KBM-7 (cell line): ENCODE measurements at places on chromosomes 4 and X.

- DNase-seq: no peak
These were observed 102.3 kb downstream of the PSAPL1 start for GRCh38 chr4:7332216-7333023.

DNA sequence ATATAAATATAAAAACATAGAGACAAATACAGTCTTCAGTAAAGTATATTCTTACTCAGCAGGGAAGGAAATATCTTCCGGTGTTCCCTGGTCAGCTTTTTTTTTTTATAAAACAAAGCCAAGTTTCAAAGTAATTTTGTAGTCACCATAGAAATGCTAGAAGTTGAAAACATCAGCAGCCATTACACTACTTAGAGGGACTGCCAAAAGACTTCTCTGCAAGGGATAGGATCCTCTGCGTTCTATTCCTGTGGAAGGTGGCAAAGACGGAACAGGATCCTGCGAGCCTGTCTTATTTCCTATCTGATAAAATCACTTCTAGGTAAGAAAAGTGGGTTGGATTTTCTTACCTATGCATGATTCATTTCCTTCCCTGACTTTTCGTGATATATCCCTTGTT is 19.4 kb downstream of the CLDN22 start:
- no peak for DNase-seq

DNA sequence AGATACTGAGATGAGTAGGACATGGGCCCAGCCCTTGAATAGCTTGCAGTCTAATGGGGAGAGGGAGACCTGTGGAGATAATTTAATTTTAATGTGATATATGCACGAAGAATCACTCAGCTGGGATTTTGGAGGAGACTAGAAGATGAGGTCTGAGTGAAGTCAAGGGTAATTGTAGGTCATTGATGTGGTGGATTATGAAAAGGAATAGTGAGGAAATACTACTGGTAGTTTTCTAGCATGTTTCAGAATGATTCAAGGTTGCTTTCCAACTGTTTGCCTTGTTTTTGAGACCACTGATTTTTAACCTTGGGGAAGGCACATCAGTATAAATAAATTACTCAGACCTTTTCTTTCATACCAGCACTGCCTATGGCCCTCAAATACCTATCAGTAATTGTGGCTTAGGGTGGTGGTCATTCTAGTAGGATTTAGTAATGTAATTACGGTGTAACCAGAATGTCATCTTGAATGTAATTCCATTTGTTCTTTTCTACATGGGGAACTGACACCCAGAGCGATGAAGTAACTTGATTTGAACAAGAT is 25.6 kb downstream of the PTTG2 start:
- DNase-seq: no peak

GRCh38 chr4:112127803-112128202 is 17.5 kb upstream of the FAM241A start:
- no peak for DNase-seq

DNA sequence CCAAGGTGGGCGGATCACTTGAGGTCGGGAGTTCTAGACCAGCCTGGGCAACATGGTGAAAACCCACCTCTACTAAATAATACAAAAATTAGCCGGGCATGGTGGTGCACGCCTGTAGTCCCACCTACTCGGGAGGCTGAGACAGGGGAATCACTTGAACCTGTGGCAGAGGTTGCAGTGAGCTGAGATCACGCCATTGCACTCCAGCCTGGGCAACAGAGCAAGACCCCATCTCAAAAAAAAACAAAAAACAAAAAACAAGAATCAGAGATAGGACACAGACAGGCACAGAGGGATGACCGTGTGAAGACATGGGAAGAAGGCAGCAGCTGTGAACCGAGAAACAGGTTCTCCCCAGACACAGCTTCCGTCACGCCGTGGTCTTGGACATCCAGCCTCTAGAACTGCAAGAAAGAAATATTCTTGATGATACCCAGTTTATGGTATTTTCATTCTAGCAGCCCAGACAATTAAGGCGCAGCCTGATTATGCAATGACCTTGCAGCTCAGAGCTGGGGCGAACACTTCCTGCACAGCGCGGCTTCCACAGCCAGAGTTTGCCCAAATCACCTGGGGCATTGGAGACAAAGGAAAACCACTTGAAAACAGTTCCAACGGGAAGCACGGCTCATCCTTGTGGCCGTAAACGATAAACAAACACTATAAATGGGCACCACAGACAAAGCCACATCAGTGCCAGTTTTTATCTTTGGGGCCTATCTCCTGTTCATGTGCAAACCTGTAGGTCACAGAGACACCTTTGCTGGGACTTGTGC is 4.2 kb upstream of the ARSD start:
- DNase-seq: peak; percentile 31

- no peak for DNase-seq
These were observed 116.6 kb downstream of the CPZ start for GRCh38 chr4:8709050-8709728.

DNA sequence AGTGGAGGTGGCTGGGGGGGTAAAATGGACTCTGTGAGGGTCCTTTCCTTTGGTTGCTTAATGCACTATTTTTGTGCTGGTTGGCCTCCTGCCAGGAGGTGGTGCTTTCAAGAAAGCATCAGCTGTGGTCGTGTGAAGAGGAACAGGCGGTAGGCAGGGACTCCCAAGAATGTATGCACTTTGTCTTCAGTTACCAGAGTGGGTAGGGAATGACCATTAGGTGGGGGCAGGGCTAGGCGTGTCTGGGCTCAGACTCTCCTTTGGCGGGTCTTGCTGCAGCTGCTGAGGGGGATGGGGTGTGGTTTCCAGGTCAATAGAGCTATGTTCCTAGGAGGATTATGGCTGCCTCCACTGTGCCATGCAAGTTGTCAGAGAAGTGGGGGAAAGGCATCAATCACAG is 509.0 kb downstream of the PCDH19 start:
- no peak for DNase-seq

- DNase-seq: no peak
These were observed 68.4 kb upstream of the MID1IP1 start for GRCh38 chrX:38732866-38733265.

- peak; percentile 77 for DNase-seq
These were observed 82.4 kb upstream of the SMIM10 start for GRCh38 chrX:134908356-134908755.

- no peak for DNase-seq
These were observed 62.2 kb downstream of the FMR1NB start for GRCh38 chrX:148043271-148043855.

GRCh38 chrX:10833299-10834169 is 213.1 kb upstream of the MID1 start:
- DNase-seq: no peak

GRCh38 chrX:57133706-57134105 is 3.5 kb downstream of the SPIN2A start:
- DNase-seq: no peak

DNA sequence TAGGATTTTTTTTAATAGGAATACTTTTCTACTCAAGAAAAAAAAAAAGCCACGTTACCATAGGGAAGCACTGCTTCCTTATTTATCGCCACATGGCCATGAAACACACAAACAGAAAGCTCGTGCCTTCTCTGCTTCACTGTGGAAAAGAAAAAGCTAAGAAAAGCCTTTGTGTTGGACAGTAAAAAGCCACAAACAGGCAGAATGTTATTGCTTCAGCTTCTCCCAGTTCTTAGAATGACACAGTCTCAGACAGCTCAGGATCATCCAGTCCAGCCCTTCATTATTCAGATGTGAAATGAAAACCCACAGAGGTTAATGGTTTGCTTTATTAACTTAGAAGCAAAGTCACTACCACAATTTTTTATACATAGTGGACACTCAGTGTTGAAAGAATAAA is 181.6 kb upstream of the NOCT start:
- DNase-seq: no peak

- no peak for DNase-seq
These were observed 105.9 kb upstream of the SLC7A11 start for GRCh38 chr4:138348055-138348454.

GRCh38 chr4:138140879-138141278 is 101.3 kb downstream of the SLC7A11 start:
- DNase-seq: no peak

DNA sequence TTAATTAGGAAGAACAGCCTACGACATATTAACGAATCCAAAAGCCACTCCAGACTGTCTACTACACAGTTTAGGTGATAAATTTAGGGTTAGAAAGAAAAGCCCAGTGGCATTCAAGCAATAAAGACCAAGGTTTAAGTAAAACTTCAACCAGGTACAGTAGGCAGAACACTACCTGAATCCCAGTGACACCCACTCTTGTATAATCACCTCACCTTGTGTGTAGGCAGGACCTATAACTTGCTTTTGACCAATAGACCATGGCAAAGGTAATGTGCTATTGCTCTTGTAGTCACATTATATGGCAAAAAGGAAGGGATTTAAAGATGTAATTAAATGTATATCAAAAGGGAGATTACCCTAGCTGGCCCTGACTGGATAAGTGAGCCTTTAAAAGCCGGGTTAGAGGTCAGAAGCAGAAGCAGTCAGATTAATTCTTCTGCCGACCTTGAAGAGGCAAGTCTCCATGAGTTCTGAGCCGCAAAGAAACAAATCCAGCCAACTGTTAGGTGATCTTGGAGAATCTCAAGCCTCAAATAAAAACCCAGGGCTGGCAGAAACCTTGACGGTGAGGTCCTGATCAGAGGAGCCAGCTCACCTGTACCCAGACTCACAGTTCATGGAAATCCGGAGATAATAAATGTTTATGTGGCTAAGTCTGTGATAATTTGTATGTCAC is 8.8 kb downstream of the FSTL5 start:
- no peak for DNase-seq

GRCh38 chr4:153148791-153149190 is 55.5 kb upstream of the TRIM2 start:
- no peak for DNase-seq

DNA sequence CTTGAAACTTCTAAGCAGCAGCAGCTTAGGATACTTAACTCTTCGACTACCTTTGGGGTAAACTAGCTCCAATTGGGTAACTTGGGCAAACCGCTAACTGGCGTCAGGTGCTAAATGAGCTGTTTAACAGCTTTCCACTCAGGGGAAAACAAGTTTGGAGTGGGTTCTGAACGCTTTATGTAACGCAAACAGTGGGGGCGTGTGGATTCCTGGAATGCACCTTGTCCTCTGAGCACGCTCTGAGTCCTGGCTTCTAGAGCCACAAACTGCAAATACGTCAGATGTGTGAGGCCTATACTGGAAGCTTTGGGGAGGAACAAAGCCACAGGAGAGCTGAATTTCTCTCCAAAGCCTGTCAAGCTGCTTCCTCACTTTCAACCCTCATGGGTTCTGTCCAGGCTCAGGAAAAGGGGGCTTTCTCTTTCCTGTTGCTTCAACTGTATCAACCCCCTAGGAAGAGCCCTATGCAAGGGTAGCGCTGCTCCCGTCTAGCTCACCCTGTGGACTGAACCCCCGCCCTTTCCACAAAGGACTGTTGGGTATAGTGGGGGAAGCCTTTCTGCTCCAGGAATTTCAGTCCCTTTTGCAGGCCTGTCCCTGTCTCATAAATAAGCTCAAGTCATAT is 4.5 kb upstream of the WDR1 start:
- DNase-seq: peak; percentile 48
